ENCODE measurements at places on chromosomes 2 and 18.

GRCh38 chr2:217740178-217740577, 262.6 kb downstream of the TNS1 start:
- no peak overlapping the region for H3K4me3 ChIP-seq
- H3K4me1 ChIP-seq: no peaks in the 10 kb centered on the region
- no peak for DNase-seq
- no peaks in the 10 kb centered on the region for H3K36me3 ChIP-seq

- H3K27ac ChIP-seq: no peak overlapping the region
- no peak overlapping the region for H3K4me3 ChIP-seq
- peaks cover 3% of the 10 kb centered on the region for H3K4me1 ChIP-seq
- peaks cover 1% of the 10 kb centered on the region for H3K36me3 ChIP-seq
Measured at GRCh38 chr18:74748809-74749208, 151.1 kb downstream of the ZNF407 start.

DNA sequence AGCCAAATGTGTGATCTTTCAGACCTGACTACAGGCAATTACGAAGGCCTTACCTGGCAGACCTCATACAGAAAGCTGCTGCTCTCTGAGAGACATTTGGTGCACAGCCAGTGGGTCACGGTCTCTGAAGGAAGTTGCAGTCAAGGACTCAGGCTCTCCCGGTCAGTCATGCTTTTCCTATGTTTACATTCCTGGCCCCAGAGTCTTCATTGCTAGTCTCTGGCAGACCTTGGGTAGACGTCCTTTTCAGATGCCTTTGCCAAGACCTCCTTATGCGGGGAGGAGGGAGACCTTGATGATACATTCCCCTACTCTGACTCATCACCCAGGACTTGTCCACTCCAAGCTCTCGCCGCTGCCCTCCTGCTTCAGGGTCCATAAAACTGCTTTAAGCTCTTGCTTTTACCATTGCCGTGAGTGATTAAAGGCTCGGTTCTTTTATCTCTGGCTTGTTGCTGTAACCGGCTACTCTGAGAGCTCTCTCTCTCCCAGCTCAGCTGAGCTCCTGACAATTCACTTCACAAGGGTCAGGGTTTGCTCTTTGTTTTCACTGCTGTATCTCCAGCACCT, 62.0 kb upstream of the SLC35F5 start:
- no peaks in the 10 kb centered on the region for H3K27me3 ChIP-seq
- H3K27ac ChIP-seq: no peak overlapping the region
- no peak overlapping the region for H3K4me3 ChIP-seq
- no peaks in the 10 kb centered on the region for H3K4me1 ChIP-seq

DNA sequence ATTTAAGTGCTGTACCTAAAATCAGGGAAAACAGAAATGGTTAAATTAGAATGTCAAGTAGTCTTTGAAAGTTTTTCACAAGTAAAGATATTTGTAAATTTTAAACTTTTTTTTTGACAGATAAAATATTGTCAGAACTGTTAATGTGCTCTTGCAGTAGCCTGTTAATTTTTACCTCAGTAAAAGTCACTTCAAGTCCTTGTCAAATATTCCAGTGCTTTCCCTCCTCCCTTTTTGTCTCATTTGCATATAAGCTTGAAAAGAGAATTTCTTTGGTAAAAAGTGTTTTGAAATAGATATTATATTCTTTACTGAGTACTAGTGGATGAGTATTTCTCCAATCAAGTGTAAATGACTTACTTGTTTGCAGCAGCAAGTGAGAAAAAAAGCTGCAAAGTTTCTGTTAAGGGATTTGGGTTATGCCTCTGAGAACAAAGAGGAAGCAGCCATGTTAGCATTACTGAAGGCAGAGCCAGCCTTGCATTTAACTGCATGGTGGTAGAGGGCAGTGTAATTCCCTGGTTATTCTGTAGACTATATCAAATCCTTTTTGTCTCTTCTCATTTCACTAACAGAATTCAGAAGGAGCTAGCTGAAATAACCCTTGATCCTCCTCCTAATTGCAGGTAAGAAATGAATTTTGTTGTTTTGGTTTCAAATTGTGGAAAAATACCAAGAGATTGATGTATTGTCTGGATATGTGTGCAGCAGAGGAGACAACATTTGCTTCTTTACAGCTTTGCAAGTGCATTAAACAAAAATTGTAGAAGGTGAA, 3.2 kb downstream of the UBE2E3 start:
- no peaks in the 10 kb centered on the region for H3K27me3 ChIP-seq
- H3K36me3 ChIP-seq: peaks cover 7% of the 10 kb centered on the region
- peak overlapping the region; percentile 40 for H3K4me3 ChIP-seq
- H3K4me1 ChIP-seq: peaks cover 35% of the 10 kb centered on the region

DNA sequence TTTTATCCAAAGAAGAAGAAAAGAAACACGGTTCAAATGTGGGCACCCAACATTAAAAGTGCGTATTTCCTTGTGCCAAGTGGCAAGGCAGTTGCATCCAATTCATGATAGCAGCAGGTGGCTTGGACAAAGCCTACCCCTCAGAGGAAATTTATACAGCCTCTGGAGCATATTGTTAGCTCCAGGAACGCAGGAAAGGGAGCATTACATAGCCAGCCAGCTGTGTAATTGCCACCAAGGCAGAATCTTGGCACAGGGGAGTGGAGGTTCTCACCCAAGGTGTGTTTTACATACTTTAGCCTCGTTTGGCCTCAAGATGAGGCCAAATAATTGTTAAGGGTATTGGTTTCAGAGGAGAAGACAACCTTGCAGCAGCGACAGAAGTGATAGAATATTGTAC, 526.9 kb downstream of the TMEM182 start:
- H3K27me3 ChIP-seq: no peaks in the 10 kb centered on the region
- no peak for DNase-seq
- no peaks in the 10 kb centered on the region for H3K36me3 ChIP-seq
- no peak overlapping the region for H3K27ac ChIP-seq
- no peaks in the 10 kb centered on the region for H3K4me1 ChIP-seq

DNA sequence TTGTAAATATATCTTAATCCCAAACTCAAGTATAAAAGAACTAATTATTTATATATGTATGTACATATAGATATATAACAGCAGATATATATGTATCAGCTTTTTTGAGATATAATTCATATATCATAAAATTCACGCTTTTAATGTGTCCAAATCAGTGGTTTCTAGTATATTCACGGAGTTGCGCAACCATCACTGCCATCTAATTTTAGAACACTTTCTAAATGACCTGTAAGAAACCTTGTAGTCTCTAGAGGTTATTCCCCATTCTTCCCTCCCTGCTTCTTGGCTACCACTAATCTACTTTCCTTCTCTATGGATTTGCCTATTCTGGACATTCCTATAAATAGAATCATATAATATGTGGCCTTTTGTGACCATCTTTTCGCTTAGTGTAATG, 163.5 kb upstream of the TCF4 start:
- H3K27me3 ChIP-seq: no peaks in the 10 kb centered on the region
- DNase-seq: no peak

DNA sequence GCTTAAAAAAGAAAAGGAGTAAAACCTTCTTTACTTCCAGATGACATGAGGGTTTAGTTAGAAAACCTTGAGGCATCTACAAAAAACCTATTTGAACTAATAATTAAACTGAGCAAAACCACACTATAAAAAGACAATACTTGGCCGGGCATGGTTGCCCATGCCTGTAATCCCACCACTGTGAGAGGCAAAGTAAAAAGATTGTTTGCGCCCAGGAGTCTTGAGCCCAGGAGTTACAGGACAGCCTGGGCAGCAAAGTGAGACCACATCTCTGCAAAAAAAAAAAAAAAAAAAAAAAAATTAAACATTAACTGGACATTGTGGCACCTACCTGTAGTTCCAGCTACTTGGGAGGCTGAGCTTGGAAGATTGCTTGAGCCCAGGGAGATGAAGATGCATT, 502.8 kb upstream of the LRRTM4 start:
- no peaks in the 10 kb centered on the region for H3K27me3 ChIP-seq
- H3K4me3 ChIP-seq: no peak overlapping the region
- no peaks in the 10 kb centered on the region for H3K36me3 ChIP-seq
- DNase-seq: no peak
- no peak overlapping the region for H3K27ac ChIP-seq
- no peaks in the 10 kb centered on the region for H3K4me1 ChIP-seq

DNA sequence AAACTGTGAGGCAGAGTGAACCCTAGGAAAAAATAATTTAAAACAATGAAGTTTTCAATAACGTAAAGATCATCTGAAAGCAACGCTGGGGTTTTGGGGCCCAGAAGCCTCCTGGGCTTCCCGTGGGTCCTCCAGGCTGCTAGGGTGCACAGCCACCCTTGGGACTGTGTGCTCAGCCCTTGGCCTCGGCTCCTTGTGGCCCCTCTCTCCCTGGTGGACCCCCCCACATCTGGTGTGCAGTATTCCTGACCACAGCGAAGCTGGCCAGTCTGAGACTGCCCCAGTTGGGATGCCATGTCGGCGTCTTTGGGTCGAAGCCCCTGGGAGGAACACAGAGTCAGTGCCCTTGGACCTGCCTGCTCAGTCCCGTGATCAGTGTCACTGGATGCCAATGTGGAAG, 53.0 kb downstream of the ACKR3 start:
- H3K36me3 ChIP-seq: no peaks in the 10 kb centered on the region
- no peaks in the 10 kb centered on the region for H3K4me1 ChIP-seq
- no peak overlapping the region for H3K27ac ChIP-seq

GRCh38 chr2:109089602-109090300, 39.3 kb upstream of the SH3RF3 start:
- no peak overlapping the region for H3K4me3 ChIP-seq
- no peak overlapping the region for H3K27ac ChIP-seq
- no peak for DNase-seq
- no peaks in the 10 kb centered on the region for H3K27me3 ChIP-seq
- no peaks in the 10 kb centered on the region for H3K36me3 ChIP-seq

DNA sequence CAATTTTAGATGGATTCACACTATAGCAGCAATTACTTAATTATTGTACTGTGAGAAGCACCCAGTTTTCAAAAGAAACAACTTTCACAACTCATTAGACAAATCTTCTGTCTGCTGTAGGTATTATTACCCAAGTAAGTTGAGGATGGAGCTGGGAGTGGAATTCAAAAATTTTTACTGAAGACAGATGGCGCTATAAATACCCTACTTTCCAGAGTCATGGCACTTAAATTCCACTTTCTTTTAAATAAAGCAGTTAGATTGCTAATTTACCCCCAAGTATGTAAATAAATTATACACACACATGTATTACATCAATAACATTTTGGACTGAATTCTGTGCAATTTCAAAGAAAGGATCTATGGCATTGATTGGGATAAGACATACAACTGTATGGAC, 166.8 kb downstream of the FTCDNL1 start:
- peaks cover 21% of the 10 kb centered on the region for H3K27me3 ChIP-seq
- H3K27ac ChIP-seq: no peak overlapping the region
- H3K36me3 ChIP-seq: no peaks in the 10 kb centered on the region
- no peak for DNase-seq

GRCh38 chr2:222976521-222977061, 75.4 kb upstream of the KCNE4 start:
- peaks cover 33% of the 10 kb centered on the region for H3K27me3 ChIP-seq
- no peaks in the 10 kb centered on the region for H3K4me1 ChIP-seq
- H3K36me3 ChIP-seq: no peaks in the 10 kb centered on the region

DNA sequence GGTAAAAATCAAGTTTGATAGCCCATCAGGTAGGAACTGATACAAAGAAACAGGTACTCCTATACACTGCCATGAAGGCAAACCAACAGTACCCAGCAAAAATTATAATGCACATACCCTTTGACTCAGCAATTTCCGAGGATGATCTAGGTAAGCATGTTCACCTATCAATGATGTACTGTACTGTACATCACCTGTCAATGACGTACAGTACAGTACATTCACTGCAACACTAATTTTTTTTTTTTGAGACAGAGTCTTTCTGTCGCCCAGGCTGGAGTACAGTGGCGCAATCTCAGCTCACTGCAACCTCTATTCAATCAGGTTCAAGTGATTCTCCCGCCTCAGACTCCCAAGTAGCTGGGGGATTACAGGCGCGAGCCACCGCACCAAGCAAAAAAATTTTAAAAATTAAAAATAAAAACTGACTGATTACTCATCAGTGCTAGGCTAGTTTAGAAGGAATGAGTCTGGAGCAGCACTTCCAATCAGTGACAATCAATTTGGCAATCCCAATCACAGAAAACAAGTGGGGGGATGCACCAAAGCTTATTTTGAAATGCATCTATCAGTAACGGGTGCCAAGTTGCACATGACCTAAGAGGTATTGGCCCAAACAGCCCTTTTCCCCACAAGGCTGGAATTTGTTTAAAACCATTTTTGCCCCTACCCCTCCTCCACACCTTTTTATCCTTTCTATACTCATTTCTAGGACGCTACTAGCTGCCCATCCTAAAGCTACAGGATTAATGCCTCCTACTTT, 8.2 kb downstream of the SRSF7 start:
- DNase-seq: no peak
- peaks cover 55% of the 10 kb centered on the region for H3K4me1 ChIP-seq
- H3K36me3 ChIP-seq: peaks cover 83% of the 10 kb centered on the region

DNA sequence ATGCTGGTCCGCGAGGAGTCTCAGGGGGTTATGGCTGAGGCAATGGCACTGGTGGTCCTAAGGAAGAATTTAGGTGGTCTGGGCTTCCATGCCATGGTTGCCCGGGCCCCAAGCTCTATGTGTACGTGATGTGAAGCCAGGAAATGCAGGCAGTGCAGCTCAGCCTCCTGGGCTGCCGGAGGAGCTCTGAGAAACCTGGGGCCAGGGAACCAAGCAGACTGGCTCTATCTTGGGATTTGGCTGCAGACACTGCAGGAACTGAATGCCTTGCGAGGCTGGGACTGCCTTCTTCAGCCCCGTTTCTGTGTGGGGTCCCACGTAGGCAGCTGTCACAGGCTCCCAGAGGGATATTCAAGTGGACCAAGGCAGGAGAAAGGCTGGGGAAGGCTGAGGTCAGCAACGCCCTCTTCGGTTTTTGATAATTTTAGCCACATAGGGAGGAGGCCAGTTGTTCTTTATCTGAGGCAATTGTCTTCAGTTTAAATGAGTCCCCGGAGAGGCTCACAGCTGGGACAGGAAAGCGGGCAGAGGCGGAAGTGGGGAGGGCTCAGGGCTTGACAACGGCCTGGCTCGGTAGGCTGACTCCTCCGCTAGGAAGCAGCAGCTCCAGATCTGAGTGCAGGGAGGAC, 77.7 kb downstream of the RHOB start:
- H3K36me3 ChIP-seq: no peaks in the 10 kb centered on the region
- H3K27ac ChIP-seq: no peak overlapping the region
- peaks cover 32% of the 10 kb centered on the region for H3K27me3 ChIP-seq
- DNase-seq: no peak
- H3K4me3 ChIP-seq: no peak overlapping the region

DNA sequence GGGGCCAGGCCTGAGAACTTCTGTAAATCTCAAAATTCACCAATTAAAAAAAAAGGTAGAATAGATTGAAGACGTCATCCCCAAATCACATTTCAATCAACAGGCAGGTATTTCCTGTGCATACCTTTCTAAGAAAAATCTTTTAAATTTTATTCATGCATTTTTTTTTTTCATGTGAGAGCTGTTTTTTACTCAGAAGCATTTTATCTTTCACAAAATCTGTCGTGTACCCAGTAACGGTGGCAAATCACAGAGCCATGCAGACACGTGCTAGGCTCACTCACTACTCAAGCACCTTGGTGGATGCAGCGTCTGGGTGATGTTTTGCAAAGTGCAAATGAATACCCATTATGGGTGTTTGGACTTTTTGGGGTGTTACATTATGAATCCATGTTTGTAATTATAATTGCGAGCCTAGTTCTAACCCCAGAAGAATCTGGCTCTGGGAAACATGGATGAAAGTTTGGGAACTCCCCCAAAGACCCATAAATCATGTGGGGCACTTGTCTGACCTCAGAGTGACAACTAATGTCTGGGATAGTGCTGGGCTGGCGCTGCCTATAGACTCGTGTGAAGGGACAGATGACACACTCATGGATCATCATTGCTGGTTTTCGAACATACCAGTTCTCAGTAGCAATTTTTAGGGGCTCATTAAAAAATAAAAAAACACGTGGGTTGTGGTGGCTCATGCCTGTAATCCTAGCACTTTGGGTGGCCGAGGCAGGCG, 335.2 kb downstream of the LPIN1 start:
- H3K27ac ChIP-seq: no peak overlapping the region
- H3K36me3 ChIP-seq: no peaks in the 10 kb centered on the region
- no peak overlapping the region for H3K4me3 ChIP-seq
- DNase-seq: no peak

Measured in central memory CD8-positive, alpha-beta T cell (primary cell).